ENCODE measurements at places on chromosomes 6 and 20. TPM values are rescaled to one million over a fixed set of nuclear protein-coding genes. Genes with fewer than 3 reads are reported as not detected.

OR2J3 gene
- total RNA-seq: not detected

CRYBG1 gene
- 10.3 TPM for total RNA-seq

FLRT3 gene
- total RNA-seq: 3.3 TPM

TMEM217 gene
- 0.80 TPM for total RNA-seq

SPATA25 gene
- 0.87 TPM for total RNA-seq

RIPPLY2 gene
- total RNA-seq: not detected

Data from epithelial cell of proximal tubule (primary cell).